ENCODE measurements at places on chromosomes 1 and 21.

GRCh38 chr1:19844731-19845495 is 29.8 kb upstream of the RNF186 start:
- no peak for DNase-seq

DNA sequence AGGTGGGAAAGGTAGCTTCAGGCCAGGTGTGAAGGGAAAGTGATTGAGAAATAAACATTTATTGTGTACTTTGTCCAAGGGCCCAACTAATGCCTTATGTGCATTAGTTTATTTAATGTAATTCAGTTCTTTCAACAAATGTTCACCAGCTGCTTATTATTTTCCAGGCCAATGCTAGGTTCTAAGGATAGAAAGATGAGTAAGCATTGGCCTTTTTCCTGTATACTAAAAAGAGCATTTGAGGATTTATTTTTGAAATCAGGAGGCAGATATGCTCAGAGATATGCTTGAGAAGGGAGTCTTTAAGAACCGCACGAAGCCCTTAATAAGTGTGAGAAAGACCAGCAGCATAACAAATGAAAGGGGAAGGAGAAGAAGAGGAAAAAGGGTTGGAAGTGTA is 32.0 kb downstream of the CLCA1 start:
- no peak for DNase-seq

GRCh38 chr1:205879974-205880373 is 30.0 kb upstream of the PM20D1 start:
- no peak for DNase-seq

DNA sequence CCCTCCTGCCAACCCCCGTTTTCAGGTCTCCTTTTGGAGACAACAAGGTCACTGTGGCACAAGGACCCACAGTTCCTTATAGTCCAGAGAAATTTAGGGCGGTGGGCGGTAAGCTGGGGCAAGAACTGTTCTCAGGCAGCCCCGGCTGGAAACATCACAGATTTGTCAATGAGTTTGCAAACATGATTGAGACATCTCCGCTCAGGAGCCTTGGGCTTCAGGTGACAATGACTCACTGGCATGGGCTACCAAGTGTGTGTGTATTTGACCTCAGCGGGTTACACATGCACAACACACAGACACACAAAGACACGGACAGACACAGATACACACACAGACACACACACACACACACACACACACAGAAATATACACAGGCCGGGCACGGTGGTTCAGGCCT is 58.2 kb upstream of the ABCG1 start:
- no peak for DNase-seq

- DNase-seq = no peak
These were observed 122.5 kb downstream of the GIPC2 start for GRCh38 chr1:78168306-78168705.
